Activated CD8-positive, alpha-beta memory T cell treated with anti-CD3 and anti-CD28 coated beads, Interleukin-2, amount 10 ng/mL, durations not matched to agents 7 days and 5 days (primary cell): ENCODE measurements at places on chromosomes 3 and 15.

- DNase-seq, result no peak
These were observed 22.7 kb upstream of the CHL1 start for GRCh38 chr3:173886-174285.

GRCh38 chr3:18143258-18143780 is 281.8 kb downstream of the SATB1 start:
- DNase-seq, result no peak

DNA sequence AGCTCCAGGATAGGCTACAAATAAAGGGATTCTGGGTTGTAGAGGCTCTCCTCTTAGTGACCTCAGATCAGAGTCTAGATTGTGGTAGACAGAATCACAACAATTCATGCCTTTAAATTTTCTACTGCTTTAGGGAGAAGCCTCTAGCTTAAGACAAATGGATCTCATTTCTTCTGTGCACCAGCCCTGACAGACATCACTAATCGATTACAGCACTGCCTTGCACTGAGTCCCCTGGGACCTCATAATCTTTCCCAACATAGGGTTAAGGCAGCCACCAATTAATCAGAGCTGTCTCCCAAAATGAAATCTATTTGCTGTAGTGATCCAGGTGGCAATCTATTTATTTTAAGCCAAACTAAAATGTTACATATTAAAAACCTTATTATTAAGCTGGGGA is 436.5 kb upstream of the WNT5A start:
- no peak for DNase-seq

DNA sequence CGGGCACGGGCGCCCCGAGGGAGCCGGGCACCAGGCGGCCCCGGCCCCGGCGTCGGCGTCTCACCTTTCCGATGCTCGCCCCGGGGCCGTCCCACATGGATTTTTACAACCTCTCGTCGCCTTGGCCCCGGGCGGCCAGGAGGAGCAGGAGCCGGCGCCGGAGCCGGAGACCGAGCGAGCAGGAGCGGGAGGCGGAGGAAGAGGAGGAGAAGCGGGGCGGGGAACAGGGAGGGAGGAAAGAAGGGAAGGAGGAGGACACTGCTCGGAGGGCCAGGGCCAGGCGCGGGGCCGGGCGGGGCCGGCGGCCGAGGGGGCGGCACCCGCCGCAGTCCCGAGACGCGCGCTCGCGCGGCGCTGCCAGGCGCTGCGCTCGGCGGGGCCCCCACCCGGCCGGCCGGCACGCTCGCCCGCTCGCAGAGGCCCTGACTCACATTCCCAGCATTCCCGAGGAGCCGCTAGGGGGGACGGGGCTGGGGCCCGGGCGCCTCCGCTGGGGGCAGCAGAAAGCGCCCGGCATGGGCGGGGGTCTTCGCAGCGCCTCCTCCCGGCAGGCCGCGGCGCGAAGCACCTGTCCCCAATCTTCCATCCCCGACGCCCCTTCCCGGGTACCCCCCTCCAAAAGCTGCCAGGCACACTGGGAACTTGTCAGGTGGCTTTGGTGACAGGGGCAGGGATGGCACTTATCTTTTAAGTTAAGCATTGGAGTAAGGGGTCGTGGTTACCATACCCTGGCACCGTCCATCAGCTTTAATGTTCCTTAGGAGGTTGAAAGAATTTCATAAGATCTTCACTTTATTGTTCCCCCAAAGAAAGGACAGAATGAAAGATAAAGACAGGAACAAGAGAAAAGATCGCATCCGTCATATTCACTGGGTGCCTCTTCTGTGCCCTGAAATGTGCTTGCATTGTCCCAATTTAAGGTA is at the start of gene ERC2:
Gene ERC2, minus strand, starts transcription at position 284 of the 923 bp plus-strand sequence.
- DNase-seq, result no peak

GRCh38 chr3:77601823-77602415 is 562.0 kb downstream of the ROBO2 start:
- DNase-seq, result no peak

GRCh38 chr15:67359431-67360079 is 105.0 kb downstream of the IQCH start:
- DNase-seq, result no peak

- DNase-seq, result no peak
These were observed 22.9 kb upstream of the ZBED2 start for GRCh38 chr3:111617912-111618601.

DNA sequence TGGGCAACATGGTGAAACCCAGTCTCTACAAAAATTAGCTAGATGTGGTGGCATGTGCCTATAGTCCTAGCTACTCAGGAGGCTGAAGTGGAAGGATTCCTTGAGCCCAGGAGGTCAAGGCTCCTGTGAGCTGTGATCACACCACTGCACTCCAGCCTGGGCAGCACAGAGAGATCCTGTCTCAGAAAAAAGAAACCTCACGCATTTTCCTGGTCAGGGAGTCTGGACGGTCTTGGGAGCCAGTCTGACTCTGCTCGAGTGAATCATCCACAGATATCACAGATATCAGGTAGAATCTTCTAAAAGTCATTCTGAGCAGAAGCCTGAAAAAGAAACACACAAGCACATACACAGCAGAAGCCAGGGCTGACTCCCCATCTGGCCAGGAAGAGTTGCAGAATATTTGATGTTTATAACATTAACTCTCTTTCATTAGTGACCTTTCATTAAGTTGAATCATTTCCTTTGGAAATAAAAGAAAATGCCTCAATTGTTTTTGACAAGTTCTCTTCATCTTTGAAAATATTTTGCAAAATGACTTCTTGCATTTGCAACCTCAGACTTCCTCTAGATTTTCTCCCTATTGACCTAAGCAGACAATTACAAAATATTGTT is 56.5 kb upstream of the ABHD17C start:
- DNase-seq, result no peak

GRCh38 chr3:69200384-69201068 is 78.1 kb upstream of the LMOD3 start:
- DNase-seq, result peak; percentile 81

- no peak for DNase-seq
These were observed 737.9 kb upstream of the BCHE start for GRCh38 chr3:166575161-166575560.

DNA sequence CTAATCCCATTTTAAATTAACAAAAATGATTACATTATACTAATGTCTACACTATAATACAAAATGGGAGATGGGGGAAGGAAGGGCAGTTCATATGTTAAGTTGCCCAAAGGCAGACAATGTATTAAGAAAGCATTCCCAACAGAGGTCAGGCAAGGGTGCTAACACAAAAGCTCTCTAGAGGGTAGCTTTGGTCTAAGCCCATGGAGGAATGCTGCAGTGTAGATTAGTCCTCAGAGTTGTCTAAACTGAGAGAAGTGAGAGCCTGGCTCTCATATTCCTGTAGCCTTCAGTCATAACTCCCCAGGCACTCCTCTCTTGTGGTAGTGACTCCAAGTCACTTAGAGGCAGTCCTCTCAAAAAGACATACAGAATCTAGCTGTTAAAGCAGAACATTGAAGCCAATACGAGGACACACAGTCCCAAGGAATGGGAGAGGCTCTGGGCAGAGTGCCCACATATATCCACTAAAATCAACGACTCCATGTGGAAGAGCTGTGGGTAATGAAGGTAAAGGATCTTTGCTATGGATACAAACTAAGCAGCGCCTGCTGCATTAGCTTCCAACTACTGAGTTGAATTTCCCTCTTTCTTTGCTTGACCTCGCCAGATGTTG is 14.5 kb downstream of the NEK10 start:
- DNase-seq, result no peak

DNA sequence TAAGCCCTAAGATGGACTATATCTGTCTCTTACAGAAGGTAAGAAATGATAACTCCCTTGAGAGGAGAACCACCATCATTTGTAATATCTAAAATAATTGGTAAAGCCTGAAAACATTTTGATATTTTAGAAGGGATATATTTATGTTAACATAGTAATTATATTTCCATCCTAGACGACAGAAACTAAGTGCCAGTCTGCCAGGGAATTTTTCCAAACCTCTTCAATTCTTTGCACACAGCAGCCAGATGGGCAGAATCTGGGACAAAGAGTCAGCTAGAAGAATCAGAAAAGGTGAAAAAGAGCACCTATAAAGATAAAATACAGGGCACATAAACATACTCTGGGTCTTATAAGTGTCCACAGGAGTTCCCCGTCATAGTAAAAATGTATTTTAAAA is 70.0 kb upstream of the CBLB start:
- DNase-seq, result no peak

GRCh38 chr3:12970684-12971083 is 102.5 kb downstream of the IQSEC1 start:
- DNase-seq, result no peak

DNA sequence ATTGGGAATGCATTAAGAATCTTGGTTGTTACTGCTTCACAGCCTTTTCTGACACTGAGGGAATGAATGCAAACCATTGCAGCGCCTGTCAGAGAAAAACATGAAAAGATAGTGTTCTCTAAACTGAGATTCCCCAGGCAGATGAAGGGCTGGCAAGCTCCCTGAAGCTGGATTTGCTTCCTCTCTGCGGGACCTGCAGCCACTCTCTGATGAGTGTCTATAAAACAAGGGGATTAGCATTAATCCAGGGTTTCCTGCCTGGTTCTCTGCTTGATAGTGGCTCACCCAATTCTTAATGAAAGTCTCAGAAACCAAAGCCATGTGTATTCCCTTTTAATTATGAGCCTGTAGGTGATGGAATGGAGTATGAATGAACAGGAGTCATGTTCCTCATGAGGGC is 344.3 kb upstream of the UMPS start:
- no peak for DNase-seq

DNA sequence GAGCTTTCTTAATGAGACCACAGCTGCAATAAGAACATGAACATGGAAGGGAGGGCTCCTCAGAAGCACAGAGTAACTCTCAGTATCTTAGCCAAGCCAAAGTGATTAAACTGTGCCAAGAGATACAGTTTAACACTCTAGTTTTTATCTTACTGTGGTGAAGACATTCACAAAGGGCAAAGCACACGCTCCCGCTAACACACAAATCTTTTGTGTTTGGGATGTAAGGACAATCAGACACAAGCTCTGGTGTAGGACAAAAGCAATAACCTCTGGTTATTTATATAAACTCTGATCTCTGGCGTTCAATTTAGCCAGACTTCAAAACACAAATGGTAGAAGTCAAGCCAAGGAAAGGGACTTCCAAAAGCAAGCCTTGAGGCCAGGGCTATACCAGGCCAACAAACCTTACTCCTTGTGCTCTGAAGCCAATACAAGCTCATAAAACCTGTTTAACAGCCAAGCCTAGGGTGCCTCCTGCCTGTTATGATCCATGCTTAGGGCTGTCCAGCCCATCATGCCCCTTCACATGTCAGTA is 27.8 kb downstream of the DPH3 start:
- no peak for DNase-seq

GRCh38 chr3:61910732-61911131 is 349.4 kb downstream of the PTPRG start:
- no peak for DNase-seq

DNA sequence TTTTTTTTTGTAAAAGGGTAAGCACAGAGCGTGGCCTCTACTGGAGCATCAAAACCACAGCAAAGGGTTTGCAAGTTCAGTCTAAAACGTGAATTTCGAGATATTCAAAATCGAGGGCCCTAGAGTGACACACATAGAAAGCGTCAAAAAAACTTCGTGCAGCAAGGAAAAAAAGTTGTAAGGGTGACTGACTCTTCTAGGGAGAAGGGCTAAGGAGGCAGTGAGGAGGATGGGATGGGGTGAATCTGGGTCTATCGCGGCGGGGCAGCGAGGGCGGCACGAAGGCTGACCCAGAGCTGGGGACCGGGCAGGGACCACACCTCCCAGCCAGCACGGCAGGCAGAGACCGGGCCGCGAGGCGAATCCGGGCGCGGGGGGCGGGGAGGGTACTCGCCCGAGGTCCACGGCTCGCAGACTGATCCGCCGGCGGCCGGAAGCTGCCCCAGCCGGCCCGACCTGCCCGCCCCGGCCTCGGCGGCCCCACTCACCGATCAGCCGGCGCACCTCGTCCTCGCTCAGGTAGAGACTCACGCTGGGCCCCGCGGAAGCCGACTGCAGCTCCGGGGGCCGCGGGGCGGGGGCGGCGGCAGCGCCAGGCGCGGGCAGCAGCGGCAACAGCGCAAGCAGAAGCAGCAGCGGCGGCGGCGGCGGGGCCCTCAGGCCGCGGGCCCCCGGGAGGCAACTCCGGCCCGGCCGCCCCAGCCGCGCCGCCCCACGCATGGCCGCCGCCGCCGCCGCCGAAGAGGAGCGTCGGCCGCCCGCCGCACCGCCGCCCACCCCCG is 533 bp downstream of the RYK start:
- DNase-seq, result peak; percentile 51
